ENCODE measurements at places on chromosomes 1 and 21.
A peak's percentile ranks its signal among the peaks of the same experiment; 100 is the strongest.

DNA sequence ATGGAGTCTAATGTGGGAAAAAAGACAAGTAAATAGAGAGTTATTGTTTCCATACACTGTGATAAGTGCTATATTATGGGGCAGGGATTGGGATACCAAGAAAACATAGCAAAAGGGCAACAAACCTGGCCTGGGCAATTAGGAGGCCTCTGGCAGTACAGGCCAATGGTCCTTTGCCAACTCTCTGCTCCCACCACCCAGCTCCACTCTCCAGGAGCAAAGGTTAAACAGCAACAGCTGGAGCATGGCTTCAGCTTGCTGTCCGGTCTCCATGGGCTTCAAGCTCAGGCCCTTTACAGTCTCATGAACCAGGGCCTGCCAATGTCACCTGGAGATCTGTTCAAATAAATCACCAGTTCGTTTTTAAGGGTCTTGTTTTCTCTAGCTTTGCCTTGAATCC, 37.2 kb upstream of the ARHGAP29 start:
- H3K27me3 ChIP-seq, result no peaks in the 10 kb centered on the region
- H3K4me1 ChIP-seq, result no peaks in the 10 kb centered on the region
- no peak overlapping the region for H3K27ac ChIP-seq
- no peak for DNase-seq
- no peak overlapping the region for H3K4me3 ChIP-seq

DNA sequence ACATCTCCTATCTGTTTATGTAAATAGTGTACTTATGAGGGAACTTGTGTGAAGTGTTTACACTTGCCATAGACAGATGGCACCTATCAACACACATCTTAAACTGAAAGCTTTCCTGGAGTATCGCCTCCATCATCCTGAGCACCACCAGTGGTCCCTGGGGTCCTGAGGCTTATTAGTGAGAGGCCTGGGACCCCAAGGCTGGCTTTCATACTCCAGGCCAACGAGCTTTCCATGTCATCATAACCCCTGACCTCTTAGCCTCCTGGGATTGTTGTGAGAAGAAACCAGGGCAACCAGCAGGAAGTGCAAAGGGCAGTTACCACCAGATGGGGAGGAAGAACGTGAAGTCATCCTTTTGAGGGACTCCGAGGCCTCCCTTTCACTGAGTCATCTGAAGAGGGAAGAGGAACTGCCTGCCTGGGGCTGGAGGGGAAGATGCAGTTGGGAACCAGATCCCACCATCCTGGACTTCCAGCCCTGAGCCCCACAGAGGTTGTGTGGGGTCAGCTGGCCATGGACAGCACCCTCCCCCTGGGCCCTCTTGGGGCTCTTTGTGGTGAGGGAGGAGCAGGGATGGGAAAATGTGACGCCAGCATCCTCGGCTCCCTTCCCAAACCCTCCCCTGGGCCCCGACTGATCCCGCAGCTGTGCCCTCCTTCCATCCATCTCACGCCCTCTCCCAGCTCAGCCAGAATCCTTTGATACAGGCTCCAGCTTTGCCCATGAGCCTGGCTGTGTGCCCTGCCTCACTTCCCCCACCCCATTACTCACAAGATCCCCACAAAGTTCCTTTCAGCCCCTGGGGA, 5.8 kb downstream of the INKA2 start:
- H3K36me3 ChIP-seq, result no peaks in the 10 kb centered on the region
- no peaks in the 10 kb centered on the region for H3K27me3 ChIP-seq
- H3K27ac ChIP-seq, result no peak overlapping the region
- H3K4me3 ChIP-seq, result no peak overlapping the region
- H3K4me1 ChIP-seq, result peaks cover 13% of the 10 kb centered on the region

DNA sequence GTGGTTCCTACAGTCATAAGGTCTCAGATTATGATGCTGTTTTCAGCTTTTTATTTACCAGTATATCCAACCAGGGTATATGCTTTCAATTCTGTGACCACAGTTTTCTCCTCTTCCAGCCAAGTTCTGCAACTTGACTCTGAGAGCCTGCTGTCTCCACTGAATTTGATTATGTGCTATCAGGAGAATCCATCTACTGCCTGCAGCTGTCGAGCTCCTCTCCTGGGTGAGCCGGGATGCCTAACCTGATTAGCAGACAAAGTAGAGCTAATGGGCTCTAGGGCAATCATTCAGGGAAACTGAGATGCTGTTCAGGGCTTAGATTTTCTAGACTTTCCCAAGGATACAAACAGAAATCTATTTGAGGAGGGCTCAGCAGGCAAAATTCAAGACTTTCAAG, 271.5 kb upstream of the BEND5 start:
- no peaks in the 10 kb centered on the region for H3K27me3 ChIP-seq
- H3K4me3 ChIP-seq, result no peak overlapping the region
- no peaks in the 10 kb centered on the region for H3K4me1 ChIP-seq
- no peak overlapping the region for H3K27ac ChIP-seq
- H3K36me3 ChIP-seq, result no peaks in the 10 kb centered on the region
- no peak for DNase-seq

GRCh38 chr1:228969953-228970800, 234.9 kb downstream of the RHOU start:
- no peaks in the 10 kb centered on the region for H3K4me1 ChIP-seq
- H3K4me3 ChIP-seq, result no peak overlapping the region
- H3K27me3 ChIP-seq, result peaks cover 7% of the 10 kb centered on the region
- H3K27ac ChIP-seq, result no peak overlapping the region
- no peaks in the 10 kb centered on the region for H3K36me3 ChIP-seq
- no peak for DNase-seq

DNA sequence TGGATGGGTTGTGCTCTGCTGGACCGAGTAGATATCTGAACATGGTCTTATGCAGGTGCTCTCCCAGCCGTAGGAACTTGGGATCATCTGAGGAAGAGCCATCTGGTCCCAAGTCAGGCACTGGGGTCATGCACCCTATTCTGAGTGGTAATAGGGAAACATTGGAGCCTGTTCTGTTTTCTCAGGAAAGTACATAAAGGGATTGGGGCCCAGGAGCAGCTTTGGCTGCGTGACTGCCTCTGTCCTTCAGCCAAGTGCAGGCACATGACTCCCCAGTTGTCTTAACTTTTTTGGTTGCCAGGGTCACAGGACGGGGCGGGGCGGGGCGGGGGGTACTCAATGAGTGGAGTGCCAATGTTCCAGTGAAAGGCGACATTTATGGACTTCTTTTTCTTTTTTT, 11.5 kb downstream of the PFKFB2 start:
- H3K36me3 ChIP-seq, result no peaks in the 10 kb centered on the region
- no peak overlapping the region for H3K4me3 ChIP-seq
- DNase-seq, result no peak
- H3K27ac ChIP-seq, result no peak overlapping the region
- no peaks in the 10 kb centered on the region for H3K27me3 ChIP-seq
- H3K4me1 ChIP-seq, result no peaks in the 10 kb centered on the region

DNA sequence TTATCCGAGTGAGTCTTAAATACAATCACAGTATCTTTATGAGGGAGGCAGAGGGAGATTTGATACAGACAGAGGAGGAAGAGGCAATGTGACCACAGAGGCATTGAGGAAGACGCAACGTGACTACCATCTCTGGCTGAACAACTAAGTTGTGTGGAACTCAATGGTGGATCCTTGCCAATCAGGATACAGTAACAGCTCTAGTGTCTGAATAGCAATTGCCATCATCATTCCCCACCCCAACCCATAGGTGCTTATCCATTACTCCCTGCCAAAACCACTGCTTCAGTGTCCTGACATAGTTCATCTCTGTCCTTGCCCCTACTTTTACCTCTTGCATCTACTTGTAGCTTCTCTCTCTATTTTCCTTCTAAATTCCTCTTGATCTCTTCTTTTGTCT, 20.5 kb upstream of the RHBDL2 start:
- DNase-seq, result no peak
- H3K4me3 ChIP-seq, result no peak overlapping the region
- no peaks in the 10 kb centered on the region for H3K36me3 ChIP-seq
- H3K4me1 ChIP-seq, result no peaks in the 10 kb centered on the region
- no peak overlapping the region for H3K27ac ChIP-seq

- peak within 1 kb of the TSS; percentile 43 for H3K4me3 ChIP-seq
- H3K27me3 ChIP-seq, result peaks cover 5% of the 10 kb centered on the region
- peak; percentile 80 for DNase-seq
- no peaks in the 10 kb centered on the region for H3K36me3 ChIP-seq
- no peak within 1 kb of the TSS for H3K27ac ChIP-seq
These were observed at the start of gene ECE1 for GRCh38 chr1:21289700-21290545. TSS of gene ECE1 (minus strand) at chr1:21290463. CDS start at chr1:21290414, 49 bp downstream.

DNA sequence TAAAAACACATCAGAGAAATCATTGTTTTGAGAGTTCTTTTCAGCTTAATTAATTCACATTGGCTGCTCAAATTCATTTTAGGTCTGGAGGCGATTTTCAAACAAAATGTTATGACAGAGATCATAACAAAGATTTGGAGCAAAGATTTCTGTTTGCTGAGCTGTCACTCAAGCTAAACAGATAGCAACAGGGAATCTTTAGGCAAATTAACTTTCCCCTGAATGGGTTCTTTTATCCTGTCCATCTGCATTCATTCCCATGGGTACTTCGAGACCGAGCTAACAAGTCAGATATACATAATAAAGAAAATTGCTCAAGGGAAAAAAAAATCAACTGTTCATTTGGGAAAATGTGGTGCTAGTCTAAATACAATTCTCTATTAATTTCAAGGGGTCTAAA, 30.2 kb upstream of the CA6 start:
- no peak overlapping the region for H3K4me3 ChIP-seq
- DNase-seq, result no peak
- H3K4me1 ChIP-seq, result peaks cover 15% of the 10 kb centered on the region
- H3K27me3 ChIP-seq, result no peaks in the 10 kb centered on the region
- H3K27ac ChIP-seq, result no peak overlapping the region

DNA sequence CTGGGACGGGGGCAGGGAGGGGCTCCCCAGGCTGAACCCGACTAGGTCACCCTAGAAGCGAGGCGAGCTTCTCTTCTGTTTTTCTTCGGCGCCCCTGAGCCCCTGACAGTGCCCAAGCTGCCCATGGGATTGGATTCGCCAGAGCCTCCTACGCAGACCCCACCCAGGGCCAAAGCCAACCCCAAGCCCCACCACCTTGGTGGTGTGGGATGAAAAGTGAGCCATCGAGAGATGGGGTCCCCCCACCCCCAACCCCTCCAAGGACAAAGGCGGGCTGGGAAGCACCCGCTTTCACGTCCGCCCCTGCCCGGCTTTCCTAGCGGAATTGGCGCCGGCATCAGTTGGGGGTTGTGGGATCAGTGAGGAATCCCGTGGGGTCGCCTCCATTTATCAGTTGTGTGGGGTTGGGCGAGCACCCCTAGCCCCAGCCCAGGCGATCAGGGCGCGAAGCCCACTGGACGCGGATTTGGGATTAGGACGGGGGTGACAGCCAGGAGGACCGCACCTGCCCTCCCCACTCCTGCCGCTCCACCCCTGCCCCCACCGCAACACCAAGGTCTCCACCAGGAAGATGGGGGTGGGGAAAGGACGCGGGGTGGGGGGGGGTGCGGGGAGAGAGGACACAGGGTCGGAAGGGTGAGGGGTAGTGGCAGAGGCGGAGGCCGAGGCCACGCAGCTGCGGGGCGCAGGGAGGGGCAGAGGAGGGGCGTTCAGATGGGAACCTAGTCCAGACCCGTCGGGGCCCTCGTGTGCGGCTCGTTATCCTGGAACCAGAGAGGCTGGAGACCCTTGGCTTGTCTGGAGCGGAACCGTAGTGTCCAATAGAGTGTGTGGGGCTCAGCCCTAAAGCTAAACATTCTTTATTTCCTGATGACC, 4.4 kb downstream of the TSPEAR start:
- no peak overlapping the region for H3K27ac ChIP-seq
- no peak for DNase-seq
- H3K27me3 ChIP-seq, result peaks cover 10% of the 10 kb centered on the region

GRCh38 chr1:91273875-91274274, 130.8 kb downstream of the HFM1 start:
- no peak for DNase-seq
- H3K4me3 ChIP-seq, result no peak overlapping the region
- no peak overlapping the region for H3K27ac ChIP-seq
- peaks cover 6% of the 10 kb centered on the region for H3K27me3 ChIP-seq
- no peaks in the 10 kb centered on the region for H3K36me3 ChIP-seq

- no peak overlapping the region for H3K27ac ChIP-seq
- H3K36me3 ChIP-seq, result no peaks in the 10 kb centered on the region
- no peak for DNase-seq
These were observed 15.9 kb upstream of the RGS8 start for GRCh38 chr1:182700351-182700709.

GRCh38 chr21:17590430-17590829, 22.3 kb downstream of the BTG3 start:
- H3K4me1 ChIP-seq, result no peaks in the 10 kb centered on the region
- no peak overlapping the region for H3K4me3 ChIP-seq
- H3K27ac ChIP-seq, result no peak overlapping the region

- H3K4me1 ChIP-seq, result no peaks in the 10 kb centered on the region
- H3K36me3 ChIP-seq, result no peaks in the 10 kb centered on the region
- H3K27ac ChIP-seq, result no peak overlapping the region
- no peak overlapping the region for H3K4me3 ChIP-seq
- H3K27me3 ChIP-seq, result no peaks in the 10 kb centered on the region
- no peak for DNase-seq
These were observed 178.5 kb upstream of the DEPDC1 start for GRCh38 chr1:68675336-68675735.

DNA sequence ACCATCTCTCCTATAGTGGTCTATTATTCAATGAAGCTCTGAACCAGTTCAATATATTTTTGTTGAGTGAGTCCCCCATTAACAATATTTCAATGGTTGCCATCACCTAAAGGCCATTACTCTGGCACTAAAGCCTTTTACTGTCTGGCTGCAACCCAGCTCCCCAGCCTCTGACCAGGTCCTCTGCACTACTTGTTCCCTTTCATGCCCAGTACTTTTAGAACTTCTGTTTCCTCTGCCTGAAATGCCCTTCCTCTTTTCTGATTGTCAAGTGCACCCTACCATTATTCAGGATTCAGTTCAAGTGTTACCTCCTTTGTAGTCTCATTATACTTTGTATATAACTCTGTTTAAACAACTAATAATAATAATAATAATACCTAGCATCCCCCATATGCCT, 30.4 kb upstream of the ZFYVE9 start:
- no peaks in the 10 kb centered on the region for H3K4me1 ChIP-seq
- no peak overlapping the region for H3K27ac ChIP-seq
- no peaks in the 10 kb centered on the region for H3K36me3 ChIP-seq
- no peaks in the 10 kb centered on the region for H3K27me3 ChIP-seq

- H3K27me3 ChIP-seq, result no peaks in the 10 kb centered on the region
- no peaks in the 10 kb centered on the region for H3K4me1 ChIP-seq
- no peaks in the 10 kb centered on the region for H3K36me3 ChIP-seq
- no peak for DNase-seq
These were observed 27.7 kb downstream of the PTAFR start for GRCh38 chr1:28148880-28149195.

- DNase-seq, result no peak
- H3K27me3 ChIP-seq, result no peaks in the 10 kb centered on the region
- no peak overlapping the region for H3K4me3 ChIP-seq
These were observed 160.3 kb downstream of the ETS2 start for GRCh38 chr21:38965910-38966504.
